ENCODE measurements at places on chromosomes 2 and 18.

GRCh38 chr18:59718464-59719157 is 21.4 kb upstream of the CCBE1 start:
- peak; percentile 53 for DNase-seq

- peak; percentile 96 for DNase-seq
These were observed 12.7 kb upstream of the ARID5A start for GRCh38 chr2:96523659-96524481.

DNA sequence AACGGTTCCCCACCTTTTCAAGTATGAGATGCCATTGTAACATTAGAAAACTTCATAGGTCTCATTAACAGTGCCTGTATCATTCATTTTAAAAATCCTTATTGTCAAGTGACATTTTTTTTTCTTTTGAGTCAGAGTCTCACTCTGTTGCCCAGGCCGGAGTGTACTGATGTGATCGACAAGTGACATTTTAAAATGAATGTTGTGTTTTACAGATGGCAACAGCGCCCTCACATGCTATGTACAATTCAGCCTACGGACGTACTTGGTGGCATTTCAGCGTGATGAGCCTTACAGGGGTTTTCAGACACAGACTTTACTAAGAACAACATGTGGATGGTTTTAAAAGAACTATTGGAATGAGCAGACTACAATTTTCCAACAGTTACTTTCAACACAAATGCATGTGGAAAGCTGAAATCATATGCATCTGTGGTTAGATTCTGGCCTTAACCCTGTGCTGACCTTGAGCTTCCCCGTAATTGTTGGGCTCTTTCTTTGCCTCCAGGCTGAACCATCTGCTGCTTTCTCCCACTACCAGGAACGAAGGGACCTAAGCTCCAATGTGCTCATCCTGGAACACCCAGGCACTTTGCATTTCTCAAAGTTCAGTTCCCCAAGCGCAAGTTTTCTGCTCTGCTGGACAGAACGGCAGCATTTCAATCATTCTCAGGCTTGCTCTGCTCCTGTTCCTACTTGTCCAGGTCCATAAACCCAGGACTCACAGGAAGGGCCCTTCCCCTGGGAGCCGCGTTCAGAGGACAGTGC is 119.9 kb upstream of the NDUFV2 start:
- peak; percentile 80 for DNase-seq

DNA sequence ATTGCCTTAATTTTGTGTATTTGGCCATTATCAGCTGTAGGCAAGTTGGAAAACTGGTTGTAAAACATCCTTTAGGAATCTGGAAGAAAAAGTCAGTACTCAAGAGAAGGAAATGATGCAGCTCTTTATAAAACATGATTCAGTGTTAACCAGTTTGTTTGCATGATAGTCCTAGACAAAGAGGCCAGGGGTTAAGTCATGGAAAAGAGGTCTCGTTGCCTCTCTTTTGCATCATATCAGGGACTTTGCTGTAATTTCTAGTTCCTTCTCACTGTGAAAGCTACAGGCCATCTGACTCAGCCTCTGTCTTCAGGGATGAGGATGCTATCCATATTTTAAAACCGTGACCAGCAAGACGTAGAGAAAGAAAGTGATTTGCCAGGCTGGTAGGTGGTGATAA is 38.0 kb downstream of the NPAS2 start:
- peak; percentile 92 for DNase-seq

DNA sequence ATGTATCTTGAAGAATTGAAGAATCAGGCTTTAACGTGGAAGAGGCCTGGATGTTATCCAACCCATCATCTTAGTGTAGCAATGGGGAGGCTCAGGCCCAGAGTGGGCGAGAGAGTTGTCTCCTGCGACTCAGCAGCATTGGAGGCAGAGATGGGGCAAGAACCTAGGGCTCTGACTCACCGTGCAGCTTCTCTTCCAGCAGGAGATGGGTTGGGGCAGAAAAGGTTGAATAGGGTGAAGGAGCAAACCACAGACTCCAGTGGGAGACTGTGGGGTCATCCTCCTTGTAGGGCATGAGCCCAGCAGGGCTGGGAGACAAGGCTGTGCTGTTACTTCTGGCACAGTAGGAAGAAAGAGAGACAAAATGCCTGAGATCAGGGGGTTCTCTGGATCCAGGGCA is 1.4 kb downstream of the IL36RN start:
- peak; percentile 9 for DNase-seq

DNA sequence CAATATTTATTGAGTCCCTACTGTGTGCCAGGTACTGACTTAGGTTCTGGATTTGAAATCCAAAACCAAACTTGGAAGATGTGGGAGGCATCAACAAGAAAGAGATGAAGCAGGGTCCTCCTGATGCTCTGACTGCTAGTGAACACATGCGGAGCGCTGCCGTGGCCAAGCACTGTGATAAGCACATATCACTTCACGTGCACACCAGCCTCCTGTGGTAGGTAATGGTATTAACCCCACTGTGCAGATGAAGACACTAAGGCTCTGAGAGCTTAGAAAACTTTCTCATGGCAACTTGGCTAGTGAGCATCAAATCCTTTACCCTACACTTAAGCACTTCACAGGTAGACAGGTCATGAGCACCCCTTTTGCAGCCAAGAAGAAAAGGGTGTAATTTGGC is 216.1 kb downstream of the HAUS1 start:
- no peak for DNase-seq

- DNase-seq, result no peak
These were observed 186.6 kb upstream of the SMAD2 start for GRCh38 chr18:48116873-48117630.

GRCh38 chr18:23391156-23391555 is 61.9 kb upstream of the RIOK3 start:
- no peak for DNase-seq

GRCh38 chr2:239970004-239970623 is 55.0 kb downstream of the NDUFA10 start:
- no peak for DNase-seq

GRCh38 chr2:29293830-29294438 is 178.7 kb downstream of the CLIP4 start:
- peak; percentile 51 for DNase-seq

DNA sequence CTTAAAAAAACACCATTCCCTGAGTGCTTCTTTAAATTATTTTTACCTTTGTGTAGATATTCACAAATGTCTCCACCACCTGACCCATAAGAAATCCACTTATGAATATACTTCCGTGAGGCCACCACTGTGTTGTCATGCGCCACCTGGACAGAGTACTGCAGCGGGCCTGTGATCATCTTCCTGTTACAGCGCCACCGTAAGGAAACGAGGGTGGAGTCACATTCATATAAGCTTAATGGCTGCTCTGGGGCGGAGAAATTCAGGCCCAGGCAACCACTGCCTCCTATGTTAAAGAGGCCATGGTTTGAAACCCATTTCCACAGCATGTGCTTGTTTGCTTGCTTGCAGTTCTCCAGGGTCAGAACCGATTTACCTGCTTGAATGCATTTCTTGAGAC is 17.7 kb downstream of the PLA2R1 start:
- no peak for DNase-seq

Measured in foreskin fibroblast (primary cell).